Stimulated activated memory B cell treated with anti-CD40 and anti-IgM and Interleukin-4, amounts not matched to agents 10 μg/mL and 1 μg/mL and 100 μg/mL, for 72 hours (primary cell): ENCODE measurements at places on chromosomes 6 and 20.
A peak's percentile ranks its signal among the peaks of the same experiment; 100 is the strongest.

GRCh38 chr6:53426667-53427270, 78.0 kb upstream of the ELOVL5 start:
- ATAC-seq = peak; percentile 76

GRCh38 chr6:4732691-4733315, 43.4 kb upstream of the CDYL start:
- ATAC-seq = no peak

GRCh38 chr6:166435574-166435973, 52.8 kb upstream of the MPC1 start:
- ATAC-seq = no peak

GRCh38 chr20:44959638-44960102, 527 bp downstream of the TOMM34 start:
- peak; percentile 71 for ATAC-seq

DNA sequence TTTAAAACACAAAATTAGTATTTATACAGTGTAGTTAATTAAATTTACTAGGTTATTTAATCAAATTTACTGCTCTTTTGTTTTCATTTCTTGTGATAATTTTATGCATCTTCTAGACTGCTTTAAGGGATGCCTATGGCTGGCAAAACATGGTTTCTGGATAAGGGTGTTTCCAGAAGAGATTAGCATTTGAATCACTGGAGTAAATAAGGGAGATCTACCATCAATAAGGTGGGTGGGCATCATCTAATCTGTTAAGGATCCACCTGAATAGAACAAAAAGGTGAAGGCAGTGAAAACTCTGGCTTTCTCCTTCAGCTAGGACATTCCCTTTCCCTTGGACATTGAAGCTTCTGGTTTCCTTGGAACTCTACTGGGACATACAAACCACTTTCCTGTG, 146.2 kb upstream of the LAMA2 start:
- no peak for ATAC-seq

GRCh38 chr6:26026833-26027490, 60.3 kb upstream of the HFE start:
- ATAC-seq = peak; percentile 83

GRCh38 chr6:53746442-53747103, 48.2 kb upstream of the LRRC1 start:
- no peak for ATAC-seq

GRCh38 chr6:169495601-169496000, 206.2 kb downstream of the WDR27 start:
- no peak for ATAC-seq

GRCh38 chr6:159067334-159067733, 22.5 kb upstream of the TAGAP start:
- ATAC-seq = no peak

GRCh38 chr6:117676577-117677218, 1.4 kb downstream of the NUS1 start:
- ATAC-seq = no peak

DNA sequence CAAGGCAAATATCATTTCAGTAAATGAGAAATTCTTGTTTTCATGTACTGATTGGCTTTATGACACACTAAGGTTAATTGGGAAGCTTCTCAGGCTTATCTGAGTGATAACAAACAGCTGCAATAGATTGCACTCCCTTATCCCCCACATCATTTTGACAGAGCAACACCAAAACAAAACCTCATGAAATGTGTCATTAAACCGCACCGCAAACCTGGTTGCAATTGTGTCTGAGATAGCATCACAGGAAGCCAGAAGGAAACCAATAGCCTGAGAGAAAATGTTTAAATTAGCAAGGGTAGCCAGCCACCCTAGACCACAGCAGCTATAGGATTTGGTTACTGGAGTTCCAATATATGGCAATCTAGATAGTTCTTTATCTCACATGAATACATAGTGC, 31.6 kb upstream of the LAMA4 start:
- ATAC-seq = no peak

- no peak for ATAC-seq
These were observed 101.6 kb downstream of the DACT2 start for GRCh38 chr6:168217880-168218537.

DNA sequence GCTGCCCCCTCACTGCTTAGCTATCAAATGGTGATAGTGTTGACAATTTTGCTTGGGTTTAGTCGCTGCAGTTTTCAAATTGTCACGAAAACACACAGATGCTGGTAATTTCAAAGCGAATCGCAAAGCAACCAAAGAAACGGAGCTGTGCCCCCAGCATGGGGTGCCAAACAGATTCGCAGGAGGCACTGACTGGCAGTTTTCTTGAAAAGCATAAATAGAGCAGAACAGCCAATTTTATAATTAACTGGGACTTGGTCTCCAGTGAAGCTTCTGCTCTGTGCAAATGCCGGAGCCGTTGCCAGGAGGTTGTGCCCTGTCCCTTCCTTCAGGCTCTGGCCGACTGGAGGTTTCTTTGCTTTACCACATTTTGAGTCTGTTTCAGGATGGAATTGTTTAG, 18.8 kb downstream of the ARHGAP40 start:
- ATAC-seq = no peak

DNA sequence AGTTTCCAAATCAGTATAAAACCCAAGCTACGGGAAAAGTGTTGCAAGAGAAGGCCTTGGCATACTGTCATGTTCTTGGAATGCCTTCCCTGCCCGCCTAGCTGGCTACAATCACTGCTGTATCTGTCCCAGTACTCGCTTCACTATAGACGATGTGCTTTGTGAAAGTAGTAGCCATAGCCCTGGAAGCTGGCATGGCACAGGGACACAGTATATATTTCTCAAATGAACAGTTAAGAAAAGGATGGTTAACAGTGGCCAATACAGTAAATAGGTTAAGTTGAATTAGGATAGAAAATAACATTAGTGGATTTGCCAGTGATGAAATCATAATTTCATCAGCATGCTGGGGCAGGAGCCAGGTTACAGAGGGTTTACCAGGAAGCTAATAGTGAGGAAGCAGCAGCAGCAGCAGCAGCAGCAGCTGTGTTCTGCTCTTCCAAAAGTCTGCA, 499.3 kb downstream of the CDKAL1 start:
- ATAC-seq = no peak

DNA sequence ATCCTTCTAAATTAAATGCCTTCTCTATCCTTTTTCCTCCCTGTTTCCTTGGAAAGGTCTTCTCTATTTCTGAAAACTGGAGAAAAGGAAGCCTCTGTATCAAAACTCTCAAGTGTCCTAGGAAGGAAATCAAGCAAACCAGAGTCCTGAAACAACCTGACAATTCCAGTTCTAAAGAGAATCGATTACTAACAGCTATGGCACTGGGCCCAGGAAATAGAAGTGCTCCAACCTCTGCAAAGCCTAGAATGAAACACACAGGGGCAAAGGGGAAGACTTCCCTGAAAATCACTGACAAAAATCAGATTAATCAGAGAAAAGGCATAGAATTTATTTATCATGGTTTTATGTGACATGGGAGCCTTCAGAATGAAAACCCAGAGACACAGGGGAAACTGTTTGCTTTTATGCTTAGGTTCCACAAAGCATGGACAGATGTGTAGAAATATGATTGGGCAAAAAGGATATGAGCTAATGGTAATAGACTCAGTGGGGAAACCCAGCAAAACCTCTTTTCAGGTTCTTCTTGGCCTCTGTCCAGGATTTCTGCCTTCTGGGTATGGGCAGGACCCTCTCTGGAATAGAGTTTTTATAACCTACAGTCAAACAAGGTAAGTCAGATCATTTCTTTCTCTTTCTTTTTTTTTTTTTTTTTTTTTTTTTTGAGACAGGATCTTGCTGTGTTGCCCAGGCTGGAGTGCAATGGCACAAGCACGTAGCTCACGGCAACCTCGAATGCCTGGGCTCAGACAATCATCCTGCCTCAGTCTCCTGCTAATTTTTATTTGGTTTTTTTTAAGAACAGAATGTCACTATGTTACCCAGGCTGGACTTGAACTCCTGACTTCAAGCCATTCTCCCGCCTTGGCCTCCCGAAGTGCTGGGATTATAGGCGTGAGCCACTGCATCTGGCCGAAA, 91.7 kb downstream of the CD24 start:
- no peak for ATAC-seq

GRCh38 chr6:45881705-45882467, 133.8 kb downstream of the CLIC5 start:
- no peak for ATAC-seq

- ATAC-seq = no peak
These were observed 403.8 kb downstream of the ADGRB3 start for GRCh38 chr6:69038841-69039240.

DNA sequence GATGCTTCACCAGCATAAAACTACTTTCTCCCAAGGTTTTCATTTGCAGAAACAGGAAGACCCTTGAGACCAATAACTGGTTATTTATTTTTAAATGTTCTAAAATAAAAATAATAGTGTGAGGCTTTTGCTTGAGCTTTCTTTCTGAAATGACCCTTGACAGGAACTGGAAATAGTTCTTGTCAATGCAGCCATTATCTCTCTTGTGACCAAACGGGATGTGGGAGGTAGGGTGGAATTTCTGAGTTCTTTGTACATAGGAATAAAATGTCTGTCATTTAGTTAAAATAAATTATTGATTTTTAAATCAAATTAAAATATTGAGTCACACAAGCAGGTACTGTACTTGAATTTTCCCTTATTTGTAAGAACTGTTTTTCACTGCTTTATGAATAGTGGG, 110.2 kb upstream of the CCN2 start:
- no peak for ATAC-seq

DNA sequence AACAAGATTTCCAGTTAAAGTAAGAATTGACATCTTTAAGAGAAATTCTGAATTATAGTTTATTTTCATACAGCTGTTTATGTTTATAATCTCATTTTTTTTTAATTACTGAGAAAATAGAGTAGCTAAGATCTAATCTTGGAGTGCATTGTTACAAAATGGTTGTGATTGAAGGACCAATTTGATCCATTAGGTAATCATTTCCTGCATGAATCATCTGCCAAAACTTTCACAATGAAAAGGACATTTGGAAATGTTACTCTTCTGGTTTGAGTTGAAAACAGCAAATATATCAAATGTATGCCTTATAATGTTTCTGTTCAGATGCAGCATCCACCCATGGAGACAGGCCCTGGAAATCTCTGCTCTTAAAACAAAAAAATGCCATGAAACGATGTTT, 19.0 kb downstream of the TUBB2A start:
- no peak for ATAC-seq

DNA sequence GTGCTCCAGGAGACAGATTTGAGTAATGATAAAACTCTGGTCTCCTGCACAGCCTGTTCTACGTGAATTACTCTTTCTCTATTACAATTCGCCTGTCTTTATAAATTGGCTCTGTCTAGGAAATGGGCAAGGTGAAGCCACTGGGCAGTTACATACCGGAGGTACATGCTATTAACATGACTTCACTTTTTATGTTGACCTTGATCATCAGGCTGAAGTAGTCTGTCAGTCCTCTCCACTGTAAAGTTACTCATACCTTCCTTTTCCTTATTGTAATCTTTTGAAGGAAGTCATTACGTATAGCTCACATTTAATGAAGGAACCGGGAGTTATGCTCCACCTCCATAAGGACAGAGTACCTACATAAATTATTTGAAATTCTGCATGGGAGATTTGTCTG, 19.9 kb upstream of the KHDC1 start:
- ATAC-seq = no peak

GRCh38 chr6:7389162-7389450, 436 bp downstream of the CAGE1 start:
- no peak for ATAC-seq

DNA sequence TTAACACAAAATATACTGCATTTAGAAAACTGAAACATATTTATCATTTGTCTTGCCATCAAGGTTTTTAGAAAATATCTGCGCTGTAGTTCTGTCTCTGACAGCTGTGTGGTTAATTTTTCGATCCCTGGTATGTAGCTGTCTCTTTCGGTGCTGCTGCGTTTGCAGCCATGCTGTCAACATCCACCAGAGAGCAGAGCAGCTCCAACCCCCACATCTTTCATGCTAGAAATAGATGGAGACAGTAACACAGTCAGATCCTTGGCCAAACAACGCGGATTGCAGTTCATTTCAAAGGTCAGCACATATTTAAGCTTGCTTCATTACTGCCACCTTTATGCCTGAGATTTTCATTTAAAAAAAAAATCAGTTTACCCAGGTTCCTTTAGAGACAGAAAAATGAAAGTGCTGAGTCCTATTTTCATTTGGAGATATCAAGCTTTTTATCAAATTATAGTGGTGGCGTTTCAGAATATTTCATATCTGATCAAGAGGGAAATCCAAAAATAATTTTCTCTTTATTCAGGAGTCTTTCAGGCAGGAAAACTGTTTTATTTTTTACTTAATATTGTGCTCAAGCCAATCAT, 157.7 kb upstream of the MMS22L start:
- ATAC-seq = no peak

DNA sequence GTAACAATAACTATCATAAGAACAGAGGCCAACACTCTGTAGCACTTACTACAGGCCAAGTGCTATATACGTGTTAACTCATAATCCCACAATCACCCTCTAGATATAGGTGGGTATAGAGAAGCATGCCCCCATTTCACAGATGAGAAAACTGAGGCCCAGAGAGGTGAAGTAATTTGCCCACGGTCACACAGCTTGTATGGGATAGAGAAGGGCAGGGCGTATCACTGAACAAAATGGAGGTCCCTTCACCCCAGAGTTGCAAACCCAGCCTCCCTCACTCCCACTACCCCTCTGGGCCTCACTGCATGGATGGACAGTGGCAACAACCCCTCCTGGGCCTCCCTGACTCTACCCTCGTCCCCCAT, 31.8 kb upstream of the PTGIS start:
- no peak for ATAC-seq
